Activated naive CD8-positive, alpha-beta T cell treated with anti-CD3 and anti-CD28 coated beads, Interleukin-2, amount 10 ng/mL, durations not matched to agents 7 days and 5 days (primary cell): ENCODE measurements at places on chromosomes 4 and X. TPM values are rescaled to one million over a fixed set of nuclear protein-coding genes. Genes with fewer than 3 reads are reported as not detected.

The SMIM10L2A gene
- total RNA-seq, result 1.8 TPM

The CT45A10 gene
- total RNA-seq, result not detected

The REPS2 gene
- total RNA-seq, result 0.08 TPM

The SSX3 gene
- not detected for total RNA-seq

The GAK gene
- total RNA-seq, result 182 TPM

The GRIA2 gene
- total RNA-seq, result not detected

The NSG1 gene
- total RNA-seq, result 39.7 TPM

The GLRB gene
- total RNA-seq, result not detected

The OPRPN gene
- total RNA-seq, result not detected

The LRCH2 gene
- not detected for total RNA-seq

The CLRN2 gene
- total RNA-seq, result not detected

The TMEM144 gene
- 0.14 TPM for total RNA-seq

The MAGEC2 gene
- total RNA-seq, result not detected

The ADH1A gene
- total RNA-seq, result not detected

The CXorf49 gene
- total RNA-seq, result not detected

The DMD gene
- total RNA-seq, result 0.17 TPM

The BMPR1B gene
- not detected for total RNA-seq

The GJB1 gene
- total RNA-seq, result 0.26 TPM

The ZNF157 gene
- total RNA-seq, result 1.1 TPM

The AVPR2 gene
- not detected for total RNA-seq

The ENAM gene
- not detected for total RNA-seq

The H2BW2 gene
- not detected for total RNA-seq

The PAGE4 gene
- not detected for total RNA-seq

The FGF16 gene
- not detected for total RNA-seq

The BTC gene
- not detected for total RNA-seq

The HSFX2 gene
- total RNA-seq, result 0.28 TPM

The CLDN34 gene
- total RNA-seq, result not detected

The PNMA3 gene
- 6.3 TPM for total RNA-seq

The VBP1 gene
- 49.2 TPM for total RNA-seq

The NRK gene
- total RNA-seq, result not detected

The SEPTIN6 gene
- 257 TPM for total RNA-seq

The CT55 gene
- not detected for total RNA-seq

The CFP gene
- 14.1 TPM for total RNA-seq

The CT45A8 gene
- not detected for total RNA-seq

The CENPVL2 gene
- not detected for total RNA-seq

The TEX13D gene
- not detected for total RNA-seq

The PPP4R3C gene
- total RNA-seq, result not detected

The L1CAM gene
- 4.5 TPM for total RNA-seq

The XKRX gene
- total RNA-seq, result 0.14 TPM

The PROM1 gene
- total RNA-seq, result not detected

The IL2 gene
- total RNA-seq, result 1.4 TPM

The TEX13C gene
- total RNA-seq, result not detected

The TREX2 gene
- total RNA-seq, result 3.1 TPM

The POU3F4 gene
- not detected for total RNA-seq

The VSIG4 gene
- total RNA-seq, result 0.48 TPM

The ESX1 gene
- not detected for total RNA-seq

The QRFPR gene
- not detected for total RNA-seq

The KLHL13 gene
- total RNA-seq, result 0.47 TPM

The CRMP1 gene
- total RNA-seq, result not detected

The ACE2 gene
- not detected for total RNA-seq

The SLC49A3 gene
- total RNA-seq, result 2.1 TPM

The ENPEP gene
- 0.58 TPM for total RNA-seq

The FRAS1 gene
- 0.53 TPM for total RNA-seq

The BEX1 gene
- total RNA-seq, result not detected

The GLUD2 gene
- 0.28 TPM for total RNA-seq

The FRG1 gene
- total RNA-seq, result 62.6 TPM

The PNCK gene
- total RNA-seq, result 1.1 TPM
